ENCODE measurements at places on chromosomes 4 and X.

DNA sequence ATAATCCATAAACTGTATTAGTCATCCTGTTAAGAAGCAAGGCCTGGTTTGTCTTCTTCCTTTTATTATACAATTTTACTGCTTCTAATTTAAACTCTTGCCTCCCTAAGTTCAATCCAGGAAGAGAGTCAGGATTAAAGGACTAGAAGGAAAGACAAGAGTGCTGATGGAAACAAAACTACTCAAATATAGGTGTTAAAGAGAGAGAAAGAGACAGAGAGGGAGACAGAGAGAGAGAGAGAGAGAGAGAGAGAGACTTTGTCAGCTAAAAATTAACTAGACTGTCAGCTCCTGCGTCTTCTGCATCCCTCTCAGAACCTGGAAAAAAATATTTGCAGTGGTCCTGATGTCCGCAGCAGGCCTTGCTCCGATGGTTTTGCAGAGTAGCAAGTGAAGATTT lies 13.5 kb upstream of the FGG start:
- DNase-seq: no peak

- no peak for DNase-seq
These were observed 2304.0 kb downstream of the ARAP2 start for GRCh38 chr4:33940281-33940680.

DNA sequence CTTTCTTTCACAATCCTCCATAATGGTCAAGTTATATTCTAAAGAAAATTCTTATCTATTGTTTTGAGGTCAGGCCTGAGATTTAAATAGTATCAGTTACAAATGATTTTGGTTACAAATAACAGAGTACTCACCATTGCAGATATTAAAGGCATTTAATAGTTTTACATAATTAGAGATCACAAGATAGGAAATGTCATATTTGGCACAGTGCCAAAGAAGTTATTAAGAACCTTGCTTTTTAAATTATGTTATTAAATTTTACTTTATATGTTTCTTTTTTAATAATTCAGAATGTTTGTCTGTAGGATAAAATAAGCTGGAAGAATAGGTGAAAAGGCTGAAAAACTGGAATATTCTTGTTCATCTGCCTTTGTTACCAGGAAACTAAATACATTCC lies 1174.7 kb downstream of the PCDH18 start:
- no peak for DNase-seq

DNA sequence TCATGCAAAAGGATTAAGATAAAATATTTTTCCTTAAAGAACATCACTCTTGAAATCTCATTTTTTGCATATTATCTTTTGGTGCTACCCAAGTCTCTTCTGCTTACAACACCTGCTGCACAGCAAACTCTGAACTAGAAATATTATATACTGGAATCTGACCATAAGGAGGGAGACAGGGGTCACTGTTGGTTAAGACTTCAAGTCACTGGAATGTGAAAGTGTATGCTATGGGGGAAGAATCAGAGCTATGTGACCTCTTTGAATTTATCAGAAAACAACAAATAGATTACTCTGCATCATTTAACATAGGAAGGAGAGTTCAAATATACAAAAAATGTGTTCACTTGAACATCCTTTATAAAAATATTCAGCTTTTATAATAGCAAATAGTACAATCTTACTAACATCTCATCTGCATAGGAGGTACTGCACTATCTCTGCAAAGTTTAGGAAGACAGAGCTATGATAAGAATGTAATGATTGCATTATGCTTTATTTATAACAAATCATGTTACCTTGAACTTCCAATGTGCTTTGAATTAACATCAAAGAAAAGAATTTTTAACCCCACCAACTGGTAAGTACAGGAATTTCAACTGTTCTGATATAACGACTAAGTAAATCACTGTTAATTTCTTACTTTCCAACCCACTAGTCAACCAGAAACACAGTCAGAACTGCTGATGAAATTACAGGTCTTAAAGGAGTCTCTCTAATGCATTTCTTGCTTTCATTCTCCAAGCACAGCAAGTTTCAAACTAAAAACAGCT lies 69.8 kb downstream of the ZNF827 start:
- DNase-seq: no peak

GRCh38 chr4:61727286-61727685 lies 527.2 kb downstream of the ADGRL3 start:
- no peak for DNase-seq

DNA sequence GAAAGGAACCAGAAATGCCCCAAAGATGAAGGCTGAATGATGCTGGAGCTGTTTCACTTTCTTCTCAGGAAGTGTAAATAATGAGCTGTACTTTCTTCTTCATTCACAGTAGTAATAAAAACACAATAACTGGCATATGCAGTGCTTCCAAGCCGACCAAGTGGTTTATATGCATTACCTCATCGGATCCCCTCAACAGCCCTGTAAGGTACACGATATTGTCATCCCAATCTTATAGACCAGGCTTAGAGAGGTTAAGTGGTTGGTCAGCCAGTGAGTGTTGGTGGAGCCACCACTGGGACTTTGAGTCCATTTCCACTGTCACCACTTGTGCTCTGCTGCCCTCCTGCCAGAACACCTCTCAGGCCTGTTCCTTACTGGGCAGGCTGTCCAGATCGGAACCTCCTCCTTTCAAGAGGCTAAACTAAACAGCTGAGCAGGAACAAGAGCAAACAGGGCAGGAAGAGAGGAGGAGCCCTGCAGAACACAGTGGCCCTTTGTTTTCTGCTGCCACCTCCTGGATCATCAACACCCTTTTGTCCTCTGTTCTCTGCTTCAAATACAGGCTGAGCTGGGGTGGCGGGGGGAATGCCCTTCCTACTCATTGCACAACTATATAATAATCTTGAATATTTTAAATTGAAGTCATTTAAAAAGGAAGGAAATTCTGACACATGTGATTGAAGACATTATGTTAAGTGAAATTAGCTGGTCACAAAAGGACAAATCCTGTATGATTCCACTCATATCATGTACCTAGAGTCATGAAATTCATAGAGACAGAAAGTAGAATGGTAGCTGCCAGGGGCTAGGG lies 112.5 kb upstream of the ATP6AP2 start:
- peak; percentile 33 for DNase-seq

DNA sequence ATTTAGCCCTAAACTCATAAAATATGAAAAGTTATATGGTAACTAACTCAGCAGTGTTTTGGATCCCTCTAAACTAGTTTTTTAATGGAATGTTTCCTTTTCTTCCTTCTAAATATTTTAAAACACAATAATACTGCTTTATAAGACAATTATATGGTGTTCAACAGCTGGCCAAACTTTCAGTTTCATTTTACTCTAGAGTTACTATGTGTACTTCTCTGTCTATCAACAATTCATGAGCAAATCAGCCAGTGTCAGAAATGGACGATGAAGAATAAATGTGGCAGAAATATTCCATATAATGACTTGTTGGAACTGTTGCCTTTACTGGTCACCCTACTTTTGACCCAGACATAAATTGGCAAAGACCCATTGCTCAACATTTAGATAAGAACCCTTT lies 64.8 kb upstream of the CXXC4 start:
- no peak for DNase-seq

DNA sequence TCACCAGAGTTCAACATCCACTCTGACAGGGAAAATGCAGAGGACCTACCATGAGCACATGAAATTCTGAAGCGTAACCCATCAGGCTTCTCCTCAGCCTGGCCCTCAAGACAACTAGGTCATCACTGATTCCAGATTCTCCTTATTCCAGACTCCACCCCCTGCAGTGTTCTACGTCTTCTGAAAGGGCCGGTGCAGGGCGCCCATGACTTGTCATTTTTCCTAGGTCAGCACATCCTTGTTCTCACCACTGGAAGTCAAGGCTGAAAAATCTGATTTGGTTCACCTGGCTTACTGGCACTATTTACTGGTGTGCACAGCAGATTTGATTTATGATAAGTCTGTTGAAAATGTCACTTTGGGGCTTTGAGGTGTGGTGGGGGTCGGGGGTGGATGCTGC lies 140.9 kb upstream of the KLF3 start:
- DNase-seq: no peak

- DNase-seq: no peak
These were observed 34.5 kb upstream of the WAS start for GRCh38 chrX:48649102-48649501.

GRCh38 chrX:3748052-3748559 lies 34.7 kb upstream of the PRKX start:
- no peak for DNase-seq

DNA sequence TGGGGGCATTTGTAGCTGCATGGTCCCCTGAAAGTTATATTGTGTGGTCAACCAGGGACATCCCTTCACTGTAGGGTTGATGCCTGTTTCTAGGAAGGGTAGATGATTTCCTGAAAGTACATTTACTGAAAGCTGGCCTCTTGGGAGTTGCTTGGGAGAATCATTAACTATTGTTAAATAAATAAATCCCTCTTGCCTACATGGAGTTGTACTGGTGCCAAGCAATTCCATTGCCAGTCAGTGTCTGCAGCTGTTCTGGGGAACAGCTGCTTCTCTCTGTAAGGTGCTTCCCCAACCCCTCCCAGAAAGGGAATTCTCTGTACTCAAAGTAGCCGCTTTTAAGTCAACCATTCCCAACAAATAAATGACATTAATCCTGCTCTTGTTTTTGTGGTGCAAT lies 51.1 kb downstream of the C4orf51 start:
- no peak for DNase-seq

DNA sequence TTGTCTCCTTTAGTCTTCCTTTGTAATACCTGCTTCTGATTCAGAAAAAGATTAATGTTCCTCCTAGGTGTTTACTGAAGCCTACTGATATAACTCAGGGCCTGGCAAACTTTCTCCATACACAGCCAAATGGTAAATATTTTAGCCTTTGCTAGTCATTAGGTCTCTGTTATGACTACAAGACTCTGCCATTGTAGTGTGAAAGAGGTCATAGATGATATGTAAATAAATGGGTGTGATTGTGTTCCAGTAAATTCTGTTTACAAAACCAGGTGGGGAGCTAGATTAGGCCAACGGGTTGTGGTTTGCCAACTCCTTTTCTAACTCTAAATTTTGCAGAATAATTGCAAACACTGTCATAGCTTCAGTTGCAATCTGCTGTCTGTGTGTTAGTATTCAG lies 568.1 kb upstream of the GNPDA2 start:
- no peak for DNase-seq

DNA sequence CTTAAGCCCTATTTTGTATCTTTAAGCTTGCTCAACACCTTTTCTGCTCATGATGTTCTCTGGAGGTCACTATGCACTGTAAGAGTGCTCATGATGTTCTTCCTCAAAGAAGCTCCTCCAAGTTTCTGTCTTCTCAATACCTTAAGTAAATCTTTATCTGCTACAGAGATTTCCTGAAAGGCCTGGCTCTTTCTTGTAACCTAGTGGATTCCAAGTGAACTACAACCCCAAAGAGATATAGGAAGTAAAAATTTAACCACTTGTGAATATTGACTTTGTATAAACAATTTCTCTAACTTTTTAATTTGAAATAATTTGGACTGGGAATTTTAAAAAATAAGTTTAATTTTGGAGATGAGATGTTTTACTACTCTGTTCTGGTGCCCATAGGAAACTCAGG lies 39.3 kb upstream of the XK start:
- no peak for DNase-seq

- no peak for DNase-seq
These were observed 304.1 kb upstream of the HAND2 start for GRCh38 chr4:173834151-173834550.

GRCh38 chr4:8556341-8557150 lies 23.6 kb upstream of the GPR78 start:
- no peak for DNase-seq

DNA sequence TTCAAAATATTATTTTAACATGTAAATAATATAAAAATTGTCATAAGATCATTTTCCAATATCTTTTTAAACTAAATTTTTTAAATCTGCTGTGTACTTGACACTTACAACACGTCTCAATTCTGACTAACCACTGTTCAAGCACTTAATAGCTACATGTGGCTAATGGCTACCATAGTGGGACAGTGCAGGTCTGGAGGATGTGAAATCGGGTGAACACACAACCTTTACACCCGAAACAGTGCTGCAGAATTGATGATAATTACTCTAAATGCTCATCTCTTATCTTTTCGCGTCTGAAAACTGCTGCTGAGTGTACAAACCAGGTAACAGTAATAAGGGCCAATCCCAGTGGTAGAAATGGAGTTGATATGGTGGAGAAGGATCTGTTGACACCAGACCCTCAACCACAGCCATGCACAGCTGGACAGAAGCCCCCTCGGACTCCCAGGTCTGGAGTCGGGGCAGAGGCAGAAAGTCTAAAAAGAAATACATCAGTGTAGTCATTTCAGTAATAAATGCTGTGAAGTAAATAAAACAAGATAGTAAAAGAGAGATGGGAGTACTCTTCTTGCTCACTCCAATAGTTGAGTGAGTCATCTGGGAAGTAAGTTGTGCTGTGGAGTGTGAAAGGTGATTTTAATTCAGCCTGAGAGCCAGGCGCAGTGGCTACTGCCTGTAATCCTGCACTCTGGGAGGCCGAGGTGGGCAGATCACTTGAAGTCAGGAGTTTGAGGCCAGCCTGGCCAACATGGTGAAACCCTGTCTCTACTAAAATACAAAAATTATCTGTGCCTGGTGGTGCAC lies 150.0 kb downstream of the CBR4 start:
- DNase-seq: no peak

DNA sequence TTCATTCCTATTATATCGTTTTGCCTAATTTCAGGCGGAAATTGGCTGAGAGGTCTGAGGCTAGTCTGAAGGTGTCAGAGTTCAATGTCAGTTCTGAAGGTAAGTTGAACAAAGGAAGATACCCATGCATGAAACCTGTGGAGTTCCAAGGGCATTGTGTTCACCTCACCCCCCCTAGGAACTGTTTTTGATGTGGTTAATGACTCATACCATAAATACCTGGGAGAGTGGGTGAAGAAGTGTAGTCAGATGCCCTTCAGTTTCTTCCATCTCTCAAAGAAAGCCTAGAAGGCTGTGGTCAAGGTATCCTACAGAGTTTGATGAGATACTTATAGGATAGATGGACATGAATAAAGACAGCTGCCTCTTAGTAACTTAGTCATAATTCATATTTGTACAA lies 2.7 kb downstream of the UTP14A start:
- no peak for DNase-seq

GRCh38 chr4:125703443-125703842 lies 388.7 kb downstream of the FAT4 start:
- no peak for DNase-seq

- DNase-seq: no peak
These were observed 857.9 kb upstream of the HTR2C start for GRCh38 chrX:113726009-113726408.

DNA sequence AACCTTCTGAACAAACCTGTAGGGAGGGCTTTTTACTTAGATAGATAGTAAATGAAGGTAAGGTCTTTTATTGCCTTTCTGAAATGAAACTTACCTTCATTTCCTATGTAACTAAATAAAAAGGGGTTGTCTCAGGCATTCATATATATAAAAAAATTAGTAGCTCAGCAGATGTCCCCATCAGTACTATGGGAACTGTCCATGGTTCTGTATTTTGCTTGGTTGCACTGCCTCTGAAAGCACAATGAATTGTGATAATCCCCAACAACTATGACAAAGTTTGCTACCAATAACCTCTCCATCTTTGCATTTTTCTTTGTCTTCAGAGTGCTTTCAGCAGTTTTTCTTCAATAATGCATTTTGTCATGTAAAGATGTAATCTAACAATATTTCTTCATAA lies 222.4 kb downstream of the SLIT2 start:
- DNase-seq: no peak

- DNase-seq: no peak
These were observed 24.3 kb downstream of the ADD1 start for GRCh38 chr4:2867758-2868491.
